CD4-positive, alpha-beta memory T cell (primary cell): ENCODE measurements at places on chromosomes 2 and 18. TPM values are rescaled to one million over a fixed set of nuclear protein-coding genes. Genes with fewer than 3 reads are reported as not detected.

The IL36RN gene
- not detected for total RNA-seq

The SLC14A1 gene
- total RNA-seq, result 2.8 TPM

The LCT gene
- total RNA-seq, result 0.06 TPM

The MFSD6 gene
- 38.3 TPM for total RNA-seq

The CDH2 gene
- not detected for total RNA-seq

The TMEFF2 gene
- not detected for total RNA-seq

The TNFAIP6 gene
- total RNA-seq, result not detected

The GKN2 gene
- total RNA-seq, result not detected

The ADAM23 gene
- total RNA-seq, result 28.1 TPM

The PCARE gene
- not detected for total RNA-seq

The TRAPPC8 gene
- total RNA-seq, result 59.4 TPM

The ATP5F1A gene
- 225 TPM for total RNA-seq

The ZSWIM2 gene
- not detected for total RNA-seq

The SNED1 gene
- total RNA-seq, result 85.2 TPM

The FOXI3 gene
- total RNA-seq, result not detected

The ANKRD29 gene
- not detected for total RNA-seq

The DSG4 gene
- total RNA-seq, result not detected

The PLEKHH2 gene
- 1.2 TPM for total RNA-seq

The AGXT gene
- total RNA-seq, result not detected

The ZBTB7C gene
- total RNA-seq, result not detected

The SEPTIN10 gene
- 5.7 TPM for total RNA-seq

The UGT1A3 gene
- total RNA-seq, result not detected
